Left hindlimb (tissue), 1 donor: ENCODE measurements at places on chromosomes 11 and 22.

DNA sequence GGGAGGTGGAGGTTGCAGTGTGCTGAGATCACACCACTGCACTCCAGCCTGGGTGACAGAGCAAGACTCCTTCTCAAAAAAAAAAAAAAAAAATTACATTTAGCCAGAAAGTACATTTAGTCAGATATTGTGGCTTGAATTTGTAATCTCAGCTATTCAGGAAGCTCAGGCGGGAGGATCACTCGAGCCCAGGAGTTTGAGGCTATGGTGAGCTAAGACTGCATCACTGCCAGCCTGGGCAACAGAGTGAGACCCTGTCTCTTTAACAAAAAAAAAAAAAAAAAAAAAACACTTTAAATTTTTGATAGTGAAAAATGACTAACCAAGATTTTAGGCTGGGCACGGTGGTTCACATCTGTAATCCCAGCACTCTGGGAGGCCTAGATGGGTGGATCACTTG lies 27.3 kb downstream of the MRTFA start:
- no peak for DNase-seq

- no peak for DNase-seq
These were observed 65.8 kb upstream of the SUSD2 start for GRCh38 chr22:24115247-24116207.

DNA sequence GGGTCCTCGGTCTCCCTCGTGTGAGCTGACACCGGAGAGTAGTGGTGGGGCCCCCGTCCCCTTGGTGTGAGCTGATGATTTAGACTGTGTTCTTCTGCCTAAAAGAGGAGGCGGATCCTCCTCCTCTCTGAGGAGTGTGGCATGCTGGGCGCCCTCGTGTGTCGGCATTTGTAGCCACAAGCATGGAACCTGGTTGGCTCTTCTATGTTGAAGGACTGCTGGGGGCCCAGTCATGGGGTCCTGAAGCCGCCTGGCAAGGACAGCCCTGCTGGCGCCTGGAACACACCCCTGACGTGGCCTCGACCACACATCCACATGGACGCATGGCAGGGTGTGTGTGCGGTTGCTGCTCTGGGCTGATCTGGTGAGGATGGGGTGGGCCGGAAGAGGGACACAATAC lies 50.2 kb downstream of the AP2A2 start:
- peak; percentile 65 for DNase-seq

DNA sequence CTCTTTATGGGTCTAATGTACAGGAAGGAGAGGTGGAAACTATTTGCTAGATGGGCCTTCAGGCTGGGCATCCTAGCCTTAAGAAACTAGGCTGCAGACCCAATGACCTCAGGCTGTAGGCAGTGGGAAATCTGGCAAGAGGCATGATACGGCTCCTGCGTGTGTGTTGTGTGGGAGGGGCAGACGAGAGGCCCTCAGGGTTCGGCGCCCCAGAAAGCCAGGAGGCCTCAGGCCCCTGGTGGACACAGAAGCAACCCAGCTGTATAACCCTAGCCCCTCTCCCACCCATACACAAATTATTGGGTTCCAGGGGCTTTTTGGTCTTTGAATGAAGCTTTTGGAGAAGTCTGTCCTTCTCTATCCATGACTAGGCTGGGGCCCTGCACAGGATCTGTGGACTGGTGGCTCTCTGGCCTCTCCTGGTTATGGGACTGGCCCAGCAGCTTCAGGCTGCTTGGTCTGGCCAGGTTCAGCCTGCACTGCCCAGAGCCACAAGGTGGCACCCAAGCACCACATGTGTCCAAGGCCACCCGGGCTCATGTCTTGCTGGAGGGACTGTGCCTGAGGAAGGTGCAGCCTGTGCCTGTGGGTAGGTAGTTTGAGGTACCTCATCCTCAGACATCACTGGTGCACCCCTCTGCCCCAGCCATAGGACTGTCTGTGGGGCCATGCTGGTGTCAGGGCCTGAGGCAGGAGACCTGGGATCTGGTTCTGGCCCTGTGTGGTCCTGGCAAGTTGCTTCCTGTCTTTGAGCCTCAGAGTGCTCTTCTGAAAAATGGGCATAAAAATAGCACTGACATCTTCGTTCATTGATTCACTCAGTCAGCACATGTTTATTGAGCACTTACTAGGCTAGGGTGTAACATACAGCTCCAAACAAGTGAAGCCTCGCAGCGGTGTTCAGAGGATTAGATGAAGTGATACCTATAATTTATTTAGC lies 87.5 kb downstream of the RRM1 start:
- no peak for DNase-seq

- DNase-seq: no peak
These were observed 194.5 kb downstream of the ADAMTS15 start for GRCh38 chr11:130642994-130643393.

- no peak for DNase-seq
These were observed 1.1 kb upstream of the PYGM start for GRCh38 chr11:64760759-64761420.
